ENCODE measurements at places on chromosomes 11 and 22. TPM values are rescaled to one million over a fixed set of nuclear protein-coding genes. Genes with fewer than 3 reads are reported as not detected.

The PPFIA1 gene
- total RNA-seq = 46.0 TPM

The GSTT2B gene
- not detected for total RNA-seq

The OR8D4 gene
- total RNA-seq = not detected

The OR52E8 gene
- total RNA-seq = not detected

The MS4A14 gene
- total RNA-seq = 0.37 TPM

The FXYD2 gene
- total RNA-seq = 5.6 TPM

The OR52I1 gene
- not detected for total RNA-seq

GRCh38 chr11:134580610-134580975 lies 168.6 kb upstream of the B3GAT1 start:
- no peak overlapping the region for H3K4me3 ChIP-seq
- no peak for DNase-seq
- H3K27me3 ChIP-seq = no peaks in the 10 kb centered on the region
- no peaks in the 10 kb centered on the region for H3K4me1 ChIP-seq
- H3K36me3 ChIP-seq = no peaks in the 10 kb centered on the region
- no peak overlapping the region for H3K27ac ChIP-seq

GRCh38 chr11:107821199-107821927 lies 37.2 kb downstream of the SLC35F2 start:
- H3K27ac ChIP-seq = no peak overlapping the region
- no peaks in the 10 kb centered on the region for H3K4me1 ChIP-seq
- no peak for DNase-seq

GRCh38 chr11:46277622-46278386 lies at the start of gene CREB3L1:
TSS of gene CREB3L1 (plus strand) at chr11:46277662. CDS start at chr11:46278112, 450 bp downstream.
- no peaks in the 10 kb centered on the region for H3K36me3 ChIP-seq
- H3K4me3 ChIP-seq = no peak within 1 kb of the TSS
- H3K27ac ChIP-seq = no peak within 1 kb of the TSS
- peaks cover 8% of the 10 kb centered on the region for H3K4me1 ChIP-seq
- no peak for DNase-seq

GRCh38 chr11:2540223-2540991 lies 95.6 kb downstream of the KCNQ1 start:
- H3K4me1 ChIP-seq = no peaks in the 10 kb centered on the region
- no peak for DNase-seq
- H3K27me3 ChIP-seq = no peaks in the 10 kb centered on the region
- no peak overlapping the region for H3K4me3 ChIP-seq
- no peak overlapping the region for H3K27ac ChIP-seq

GRCh38 chr11:123474994-123475393 lies 44.9 kb downstream of the GRAMD1B start:
- H3K4me3 ChIP-seq = no peak overlapping the region
- no peak overlapping the region for H3K27ac ChIP-seq
- H3K4me1 ChIP-seq = no peaks in the 10 kb centered on the region
- no peaks in the 10 kb centered on the region for H3K36me3 ChIP-seq
- no peaks in the 10 kb centered on the region for H3K27me3 ChIP-seq

DNA sequence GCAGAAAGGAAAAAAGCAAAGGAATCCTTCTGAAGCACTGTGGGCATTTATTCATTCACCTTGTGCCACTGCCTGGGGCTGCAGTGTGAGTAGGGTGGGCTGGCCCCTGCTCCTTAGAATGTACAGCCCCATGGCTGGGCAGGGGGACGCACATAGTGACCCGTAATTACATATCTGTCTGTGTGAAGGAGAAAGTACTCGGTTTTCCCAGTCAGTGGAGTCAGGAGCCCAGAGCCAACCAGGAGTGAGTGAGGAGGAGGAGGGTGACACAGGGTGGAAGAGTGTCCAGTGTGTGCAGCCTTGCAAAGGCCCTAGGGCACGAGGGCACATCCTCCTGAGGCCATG lies 91.9 kb downstream of the CDKN1C start:
- H3K4me3 ChIP-seq = no peak overlapping the region
- no peaks in the 10 kb centered on the region for H3K4me1 ChIP-seq
- no peaks in the 10 kb centered on the region for H3K36me3 ChIP-seq
- no peak overlapping the region for H3K27ac ChIP-seq
- H3K27me3 ChIP-seq = no peaks in the 10 kb centered on the region

DNA sequence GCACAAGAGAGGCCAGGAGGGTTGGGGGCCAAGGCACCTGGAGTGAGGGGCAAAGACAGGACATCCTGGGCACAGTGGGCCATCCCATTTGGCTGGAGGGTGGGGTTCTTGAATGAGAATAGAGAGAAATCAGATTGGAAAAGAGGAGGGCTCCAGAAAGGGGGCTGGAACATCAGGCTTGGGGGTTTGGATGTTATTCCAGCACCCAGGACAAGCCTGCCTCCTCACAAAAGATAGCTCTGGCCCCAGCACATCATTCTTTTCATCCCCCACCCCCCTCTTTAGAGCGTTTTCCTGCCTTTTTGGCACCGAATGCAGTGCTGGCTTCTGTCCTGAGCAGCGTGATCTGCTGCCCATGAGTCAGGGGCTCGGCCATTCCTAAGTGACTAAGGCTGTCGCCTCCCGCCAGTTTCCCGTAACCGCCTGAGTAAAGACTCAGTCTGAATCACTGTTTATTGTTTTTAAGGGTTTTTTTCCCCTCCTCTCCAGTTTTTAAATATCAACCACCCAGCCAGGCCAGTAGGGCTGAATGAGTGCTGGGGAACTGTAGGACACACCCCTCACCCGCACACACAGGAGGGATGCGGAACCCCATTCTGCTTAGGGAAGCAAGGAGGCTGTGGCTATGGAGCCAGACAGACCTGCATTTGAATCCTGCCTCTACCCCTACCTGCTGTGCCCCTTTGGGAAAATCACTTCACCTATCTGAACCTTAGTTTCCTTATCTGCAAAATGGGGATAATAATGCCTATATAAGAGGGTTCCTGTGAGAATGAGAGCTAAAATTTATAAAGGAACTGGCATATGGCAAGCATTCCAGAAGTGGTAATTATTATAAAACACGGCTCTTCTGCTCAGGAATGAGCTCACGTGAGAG lies 32.4 kb upstream of the NAV2 start:
- DNase-seq = no peak
- no peaks in the 10 kb centered on the region for H3K4me1 ChIP-seq
- no peaks in the 10 kb centered on the region for H3K27me3 ChIP-seq
- H3K4me3 ChIP-seq = no peak overlapping the region
- H3K36me3 ChIP-seq = no peaks in the 10 kb centered on the region

- H3K4me1 ChIP-seq = no peaks in the 10 kb centered on the region
- H3K27me3 ChIP-seq = no peaks in the 10 kb centered on the region
Measured at GRCh38 chr11:83025267-83025704, 46.4 kb downstream of the RAB30 start.

DNA sequence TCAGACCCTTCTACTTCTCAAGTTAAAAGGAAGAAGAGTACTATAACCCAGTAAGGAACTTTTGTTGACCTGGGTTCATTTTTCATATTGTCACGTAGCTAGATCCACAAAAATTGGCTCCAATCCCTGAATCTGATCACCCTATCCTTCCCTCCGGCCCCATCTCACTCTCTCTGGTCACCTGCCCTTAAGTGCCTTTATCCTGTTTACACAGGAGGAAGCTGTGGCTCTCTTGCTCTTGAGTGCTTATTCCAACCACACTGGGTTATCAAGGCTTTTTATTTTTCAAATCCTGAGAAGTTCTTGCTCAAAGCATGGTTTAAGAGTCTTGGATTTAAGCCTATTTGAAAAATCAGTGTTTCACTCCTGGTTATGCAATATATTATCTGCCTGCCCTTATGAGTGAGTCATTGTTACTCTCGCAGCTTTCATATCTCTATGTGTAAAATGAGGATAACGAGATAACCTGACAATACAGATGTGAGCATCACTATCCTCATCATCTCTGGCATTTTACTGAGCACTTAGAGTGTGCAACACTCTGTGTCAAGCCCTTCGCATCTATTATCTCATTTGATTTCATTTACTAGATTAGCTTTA lies 293.9 kb downstream of the GUCY1A2 start:
- no peak overlapping the region for H3K4me3 ChIP-seq
- H3K27ac ChIP-seq = no peak overlapping the region
- H3K36me3 ChIP-seq = no peaks in the 10 kb centered on the region
- H3K27me3 ChIP-seq = no peaks in the 10 kb centered on the region

DNA sequence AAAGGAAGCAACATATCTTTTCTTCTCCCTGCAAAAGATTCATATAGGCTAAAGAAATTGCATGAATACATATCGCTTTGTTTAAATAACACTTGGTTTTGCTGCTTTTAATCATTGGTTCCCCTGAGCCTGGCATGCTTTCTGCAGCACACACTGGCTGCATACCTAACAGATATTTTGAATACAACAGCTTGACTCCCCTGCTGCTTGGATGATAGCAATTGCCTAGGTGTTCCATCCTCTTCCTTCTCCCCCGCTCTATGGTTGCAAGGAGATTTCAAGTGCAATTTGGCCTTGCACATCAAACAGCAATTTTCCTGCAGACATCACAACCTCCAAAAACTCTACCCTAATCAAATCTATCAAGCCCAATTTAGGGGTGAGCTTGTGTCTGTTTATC lies 430.0 kb downstream of the NTM start:
- H3K27me3 ChIP-seq = no peaks in the 10 kb centered on the region
- no peaks in the 10 kb centered on the region for H3K36me3 ChIP-seq
- DNase-seq = no peak

- peaks cover 11% of the 10 kb centered on the region for H3K36me3 ChIP-seq
- no peaks in the 10 kb centered on the region for H3K4me1 ChIP-seq
- H3K4me3 ChIP-seq = no peak overlapping the region
- H3K27ac ChIP-seq = no peak overlapping the region
- no peak for DNase-seq
Measured at GRCh38 chr11:60880643-60881282, 13.4 kb downstream of the ZP1 start.

- H3K4me1 ChIP-seq = no peaks in the 10 kb centered on the region
- no peaks in the 10 kb centered on the region for H3K27me3 ChIP-seq
- H3K4me3 ChIP-seq = no peak overlapping the region
Measured at GRCh38 chr11:12754582-12755234, 80.5 kb downstream of the TEAD1 start.

GRCh38 chr11:96329419-96329818 lies 13.6 kb downstream of the MAML2 start:
- no peaks in the 10 kb centered on the region for H3K4me1 ChIP-seq
- H3K4me3 ChIP-seq = no peak overlapping the region
- H3K27me3 ChIP-seq = no peaks in the 10 kb centered on the region
- no peak overlapping the region for H3K27ac ChIP-seq
- no peak for DNase-seq
- H3K36me3 ChIP-seq = no peaks in the 10 kb centered on the region

All from naive thymus-derived CD4-positive, alpha-beta T cell (primary cell).